ENCODE measurements at places on chromosomes 4 and X.

DNA sequence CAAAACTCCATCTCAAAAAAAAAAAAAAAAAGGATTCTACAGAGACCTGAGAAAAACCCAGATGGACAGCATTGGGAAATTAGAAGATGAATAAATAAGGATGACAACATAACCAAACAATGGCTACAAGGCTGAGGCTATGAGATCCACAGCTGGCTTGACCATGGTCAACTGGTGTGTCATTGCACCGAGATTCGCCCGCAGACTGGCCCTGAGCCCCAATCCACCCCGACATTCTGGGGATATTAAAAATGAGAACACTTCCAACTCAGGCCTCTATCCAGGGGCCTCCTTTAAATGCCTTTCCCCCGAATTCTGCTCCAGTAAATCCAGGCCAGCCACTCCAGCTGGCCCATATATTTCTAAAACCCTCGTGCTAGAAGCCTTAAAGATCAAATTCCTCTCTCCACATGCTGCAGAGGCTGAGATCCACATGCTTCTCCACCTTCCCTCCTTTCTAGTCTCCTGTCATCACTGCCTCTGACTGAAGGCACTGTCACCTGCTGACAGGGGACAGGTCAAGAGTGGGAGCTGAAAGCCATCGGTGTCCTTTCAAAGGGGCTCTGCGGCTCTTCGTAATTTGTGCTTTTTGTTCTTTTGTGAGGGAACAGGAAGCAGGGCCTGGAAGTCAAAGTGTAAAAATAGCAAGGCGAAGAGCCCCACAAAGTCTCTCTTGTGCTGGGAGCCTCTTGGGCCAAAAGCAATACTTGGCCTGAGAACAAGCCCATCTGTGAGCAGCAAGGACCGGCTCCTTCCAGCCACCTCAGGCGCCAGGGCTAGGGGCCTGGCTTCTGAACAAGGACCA lies 203.7 kb downstream of the NSUN7 start:
- DNase-seq: no peak

DNA sequence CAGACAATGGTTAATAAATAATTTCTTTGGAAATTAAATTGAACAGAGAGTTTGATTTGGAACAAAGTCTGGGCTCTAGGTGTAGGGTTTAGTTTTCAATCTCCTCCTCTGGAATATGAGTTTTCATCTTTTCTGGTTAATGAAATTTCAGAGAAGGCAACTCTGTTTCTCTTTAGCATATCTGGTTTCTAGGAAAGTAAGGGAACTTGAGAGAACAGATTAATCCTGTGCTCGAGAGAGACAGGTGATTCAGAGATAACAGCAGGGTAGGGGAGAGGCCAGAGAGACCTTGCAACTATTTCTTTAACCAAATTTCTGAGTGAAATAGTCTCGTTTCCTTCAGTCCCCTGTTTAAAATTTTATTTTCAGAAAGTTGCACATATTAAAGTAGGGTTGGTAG lies 275.4 kb downstream of the GALNTL6 start:
- DNase-seq: no peak

DNA sequence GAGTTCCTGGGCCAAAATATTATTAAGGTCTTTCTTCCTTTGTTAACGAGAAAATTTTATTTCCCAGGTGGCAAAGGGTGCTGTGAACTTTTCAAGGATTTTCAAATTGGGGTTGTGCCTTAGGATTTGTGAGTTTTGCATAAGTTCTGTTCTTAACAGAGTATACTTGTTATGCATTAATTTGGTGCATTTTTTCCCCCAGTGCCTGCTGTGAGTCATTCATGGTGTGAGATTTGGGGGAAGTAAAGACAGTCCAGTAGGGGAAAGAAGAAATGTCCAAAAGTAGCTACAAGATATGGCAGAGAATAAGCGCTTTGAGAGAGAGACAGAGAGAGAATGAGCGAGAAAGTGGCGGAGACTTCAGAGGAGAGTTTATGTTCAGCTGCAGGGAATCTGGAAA lies 239.2 kb downstream of the ARHGAP10 start:
- no peak for DNase-seq

DNA sequence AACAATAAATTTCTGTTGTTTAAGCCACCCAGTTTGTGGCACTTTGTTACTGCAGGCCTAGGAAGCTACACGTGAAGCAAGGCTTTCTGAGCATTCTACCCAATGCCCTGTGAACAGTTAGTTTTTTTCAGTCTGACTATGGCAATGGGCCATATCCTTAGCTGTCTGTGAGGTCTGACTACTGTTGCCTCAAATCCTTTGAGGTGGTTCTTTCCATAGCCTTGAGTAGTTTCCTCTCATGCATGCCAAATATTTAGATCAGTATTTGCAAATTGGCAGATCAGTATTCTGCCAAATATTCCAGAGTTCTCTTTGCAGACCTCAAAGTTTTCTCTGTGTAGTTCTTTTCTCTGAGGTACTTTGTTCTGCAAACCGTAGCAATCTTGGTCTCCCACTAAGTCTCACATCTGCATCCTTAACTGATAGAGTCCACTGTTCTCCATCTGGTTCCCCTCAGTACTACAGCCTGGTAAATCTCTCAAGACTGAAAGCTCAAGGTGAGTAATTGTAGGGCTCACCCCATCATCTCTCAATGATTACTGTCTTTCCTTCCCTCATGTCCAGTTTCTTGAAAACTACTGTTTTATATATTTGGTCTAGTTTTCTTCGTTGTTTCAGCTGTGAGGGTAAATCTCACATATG lies 984.9 kb upstream of the INTU start:
- DNase-seq: peak; percentile 26

- DNase-seq: no peak
These were observed 1037.9 kb upstream of the AGA start for GRCh38 chr4:178480105-178480504.

DNA sequence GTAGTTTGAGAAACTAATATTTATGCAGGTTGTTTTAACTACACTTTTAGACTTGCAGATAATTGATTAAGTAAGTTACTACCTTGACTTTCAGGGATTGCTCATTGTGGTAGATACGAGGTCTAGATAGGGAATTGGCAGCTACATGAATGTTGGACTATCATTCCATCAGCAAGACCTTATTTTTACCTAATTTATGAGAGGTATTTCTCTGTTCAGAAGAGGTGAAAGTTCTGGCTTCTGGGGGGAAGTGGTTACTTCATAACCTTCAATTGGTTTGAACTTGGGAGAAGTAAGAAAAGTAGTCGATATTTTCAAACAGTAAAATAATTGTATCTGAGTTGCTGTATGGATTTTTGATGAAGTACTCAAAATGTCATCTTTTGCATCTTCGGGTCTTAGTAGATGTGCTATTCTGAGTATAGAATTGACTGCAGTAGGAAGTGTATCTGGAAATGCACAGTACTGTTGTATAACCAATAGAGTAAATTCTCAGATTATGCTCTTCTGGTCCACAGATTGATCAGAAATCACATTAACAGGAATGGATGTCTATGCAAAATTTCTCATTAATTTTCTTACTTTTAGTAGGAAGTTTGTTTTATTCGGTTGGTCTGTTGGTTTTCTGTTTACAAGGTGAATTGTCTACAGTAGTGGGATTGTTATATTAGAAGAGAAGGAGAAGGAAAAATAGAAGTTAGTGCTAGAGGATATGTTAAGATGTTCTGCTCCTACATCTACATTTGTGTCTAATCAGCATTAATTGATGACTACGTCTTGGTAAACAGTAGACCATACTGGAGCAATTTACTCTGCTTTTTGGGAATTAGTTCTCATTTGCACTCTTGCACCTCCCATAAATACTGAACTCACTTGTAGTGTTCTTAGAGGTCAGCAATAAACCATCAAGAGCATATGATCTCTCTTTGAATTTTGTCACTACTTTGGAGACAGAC lies 3.0 kb downstream of the NFKB1 start:
- DNase-seq: no peak

- peak; percentile 29 for DNase-seq
These were observed 105.7 kb downstream of the PSAPL1 start for GRCh38 chr4:7328913-7329638.

DNA sequence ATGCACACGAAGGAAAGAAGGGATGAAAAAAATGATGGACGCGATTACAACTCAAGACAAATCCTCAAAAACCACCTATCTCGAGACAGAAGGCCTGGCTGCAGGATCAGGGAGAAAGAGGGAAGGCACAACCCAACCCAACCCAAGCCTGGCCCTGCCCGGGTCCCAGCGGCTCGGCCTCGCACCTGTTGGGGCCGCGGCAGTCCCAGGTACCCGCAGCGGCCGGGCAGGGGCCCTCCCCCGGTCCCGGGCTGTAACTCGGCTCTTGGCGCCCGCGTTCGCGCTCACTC lies 464 bp downstream of the RASGEF1B start:
- no peak for DNase-seq

- DNase-seq: peak; percentile 44
These were observed 125.1 kb downstream of the RAPGEF2 start for GRCh38 chr4:159227984-159228383.

DNA sequence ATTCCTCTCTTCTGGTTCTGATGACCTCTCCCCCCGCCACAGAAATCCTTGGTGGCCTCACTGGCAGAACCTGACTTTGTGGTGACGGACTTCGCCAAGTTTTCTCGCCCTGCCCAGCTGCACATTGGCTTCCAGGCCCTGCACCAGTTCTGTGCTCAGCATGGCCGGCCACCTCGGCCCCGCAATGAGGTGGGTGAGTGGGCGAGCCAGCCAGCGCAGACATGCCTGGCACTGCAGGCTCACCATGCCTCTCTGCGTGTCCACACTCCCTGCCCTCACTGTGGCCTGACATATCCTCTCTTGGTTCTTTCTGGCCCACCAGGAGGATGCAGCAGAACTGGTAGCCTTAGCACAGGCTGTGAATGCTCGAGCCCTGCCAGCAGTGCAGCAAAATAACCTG lies 8.7 kb downstream of the UBA1 start:
- no peak for DNase-seq

DNA sequence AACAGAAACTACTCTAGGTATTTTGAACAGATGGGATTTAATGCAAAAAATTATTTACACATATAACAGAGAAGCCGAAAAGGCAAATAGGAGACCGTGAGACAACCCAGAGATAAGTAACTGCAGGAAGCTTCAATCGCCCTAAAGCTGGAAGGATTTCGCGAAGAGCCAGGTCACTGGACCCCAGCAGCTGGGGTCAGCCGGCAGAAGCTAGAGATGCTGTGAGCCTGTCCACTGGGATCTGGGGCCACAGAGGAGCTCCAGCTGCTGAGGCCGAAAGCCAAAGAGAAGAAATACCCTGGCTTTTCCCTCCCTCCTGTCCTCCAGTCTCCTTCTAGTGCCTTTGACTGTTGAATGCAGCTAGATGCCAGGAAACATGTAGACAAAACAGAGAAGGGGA lies 192.8 kb upstream of the BCOR start:
- no peak for DNase-seq

- no peak for DNase-seq
These were observed at the start of gene GDPD2 for GRCh38 chrX:70422851-70423341. Gene GDPD2, plus strand, starts transcription at chrX:70423314. Its CDS starts 1,671 bp downstream, at chrX:70424985.

DNA sequence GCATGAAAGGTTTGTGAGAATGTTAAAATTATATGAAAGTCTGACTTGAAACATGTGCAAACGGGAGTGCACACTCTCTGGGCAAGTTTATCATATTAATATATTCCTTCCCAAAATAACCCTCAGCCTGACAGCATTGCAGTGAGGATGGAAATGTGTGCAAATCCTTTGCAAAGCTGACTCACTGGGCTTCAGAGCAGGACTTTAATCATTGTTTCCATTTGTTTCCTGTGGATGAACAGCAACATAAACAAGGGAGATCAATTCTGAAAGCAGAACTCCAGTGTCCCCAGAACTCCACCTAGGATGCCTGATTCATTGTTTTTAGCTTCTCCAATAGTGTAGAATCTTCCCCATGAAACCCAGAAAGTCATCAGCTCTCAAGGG lies 32.9 kb downstream of the SLC2A9 start:
- peak; percentile 9 for DNase-seq

DNA sequence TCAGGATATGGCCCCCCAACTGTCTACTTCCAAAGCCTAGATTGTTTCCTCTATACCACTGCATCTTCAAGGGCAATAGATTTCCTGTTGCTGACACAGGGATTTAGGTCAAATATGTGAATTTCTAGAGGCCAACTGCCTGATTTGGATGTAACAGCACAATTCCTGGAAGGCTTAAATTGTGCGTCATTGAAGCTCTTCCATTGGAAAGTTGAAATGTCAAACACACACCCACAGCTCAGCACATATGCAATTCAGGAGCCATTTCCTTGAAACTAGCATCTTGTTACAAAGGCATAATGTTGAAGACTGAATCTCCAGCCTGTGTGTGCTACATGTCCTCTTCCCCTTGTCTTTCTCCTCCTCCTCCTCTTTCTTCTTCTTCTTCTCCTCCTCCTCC lies 158.6 kb downstream of the STK32B start:
- no peak for DNase-seq
